ENCODE measurements at places on chromosomes 3 and 15.

- DNase-seq = no peak
Observed at GRCh38 chr3:134326760-134327593, 47.3 kb downstream of the AMOTL2 start.

GRCh38 chr3:159416856-159417255 lies 571.8 kb upstream of the IL12A start:
- DNase-seq = no peak

- DNase-seq = no peak
Observed at GRCh38 chr3:124512881-124513609, 217.2 kb upstream of the UMPS start.

DNA sequence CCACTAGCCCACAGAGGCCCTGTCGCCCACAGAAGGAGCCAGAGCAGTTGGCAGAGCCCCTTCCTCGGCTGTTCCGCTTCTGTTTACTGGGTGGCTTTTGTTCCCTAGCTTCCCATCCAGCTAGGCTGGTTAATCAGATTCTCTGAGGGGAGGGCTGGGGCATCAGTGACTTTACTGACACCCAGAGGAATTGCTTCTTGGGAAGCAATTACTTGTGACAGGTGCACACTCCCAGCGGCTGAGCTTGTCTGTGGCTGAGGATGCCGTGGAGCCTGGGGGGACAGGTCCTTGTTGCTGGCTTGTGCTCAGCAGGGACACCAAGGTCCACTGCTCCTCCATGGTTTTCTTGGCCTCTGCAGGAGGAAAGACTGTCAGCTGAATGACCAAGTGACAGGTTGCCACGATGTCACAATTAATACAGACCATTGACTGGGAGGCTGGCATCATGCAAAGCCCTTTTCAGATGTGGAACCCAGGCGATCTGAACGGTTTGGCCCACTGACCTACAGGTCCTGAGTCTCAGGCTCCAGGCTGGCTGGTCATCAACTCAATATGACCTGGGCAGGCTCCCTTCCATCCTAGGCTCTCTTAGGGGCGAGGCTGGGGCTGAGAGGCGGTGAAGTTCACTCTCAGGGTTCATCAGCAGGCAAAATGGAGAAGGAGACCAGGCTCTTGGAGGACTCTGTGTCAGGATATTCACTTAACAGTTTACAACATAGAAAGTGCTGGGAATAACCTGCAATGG lies 31.8 kb upstream of the SFMBT1 start:
- no peak for DNase-seq

DNA sequence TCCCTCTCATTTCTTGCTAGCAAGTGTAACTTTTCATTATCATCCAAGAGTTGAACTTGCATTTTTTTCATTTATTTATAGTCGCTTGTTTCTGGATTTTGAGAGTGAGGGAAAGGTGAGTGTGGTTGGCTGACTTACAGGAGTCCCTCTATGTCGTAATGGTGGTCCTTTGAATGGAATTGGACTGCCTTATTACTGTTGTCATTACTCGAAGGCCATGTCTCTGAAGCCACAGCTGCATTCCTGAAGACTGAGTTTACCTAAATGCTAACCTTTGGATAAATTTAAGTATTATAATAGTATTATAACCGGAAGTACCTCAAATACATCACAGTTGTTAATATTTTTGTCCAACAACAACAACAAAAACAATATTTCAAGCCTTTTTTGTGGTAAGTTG lies 488.9 kb downstream of the GABRG3 start:
- DNase-seq = no peak
